ENCODE measurements at places on chromosomes 1 and 21.

DNA sequence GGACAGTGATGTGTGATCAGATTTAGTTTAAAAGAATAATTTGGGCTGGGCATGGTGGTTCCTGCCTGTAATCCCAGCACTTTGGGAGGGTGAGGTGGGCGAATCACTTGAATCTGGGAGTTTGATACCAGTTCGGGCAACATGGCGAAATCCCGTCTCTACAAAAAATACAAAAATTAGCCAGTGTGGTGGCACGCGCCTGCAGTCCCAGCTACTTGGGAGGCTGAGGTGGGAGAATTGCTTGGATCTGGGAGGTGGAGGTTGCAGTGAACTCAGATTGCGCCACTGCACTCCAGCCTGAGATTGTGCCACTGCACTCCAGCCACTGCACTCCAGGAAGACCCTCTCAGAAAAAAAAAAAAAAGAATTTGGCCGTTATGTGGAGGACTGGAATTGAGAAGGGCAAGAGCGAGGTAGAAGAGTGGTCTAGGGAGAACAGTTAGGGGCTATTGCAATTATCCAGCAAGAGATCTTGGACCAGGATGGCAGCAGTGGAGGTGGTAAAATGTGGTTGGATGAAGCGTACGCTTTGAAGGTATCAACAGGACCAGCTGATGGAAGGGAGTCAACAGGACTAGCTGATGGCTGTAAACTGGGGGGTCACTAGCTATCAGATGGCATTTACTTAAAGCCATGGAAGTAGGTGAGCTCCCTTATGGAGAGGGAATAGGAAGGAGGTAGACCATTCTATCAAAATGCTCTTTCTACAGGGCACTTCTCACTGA lies 9.6 kb downstream of the BTBD19 start:
- no peak for DNase-seq

DNA sequence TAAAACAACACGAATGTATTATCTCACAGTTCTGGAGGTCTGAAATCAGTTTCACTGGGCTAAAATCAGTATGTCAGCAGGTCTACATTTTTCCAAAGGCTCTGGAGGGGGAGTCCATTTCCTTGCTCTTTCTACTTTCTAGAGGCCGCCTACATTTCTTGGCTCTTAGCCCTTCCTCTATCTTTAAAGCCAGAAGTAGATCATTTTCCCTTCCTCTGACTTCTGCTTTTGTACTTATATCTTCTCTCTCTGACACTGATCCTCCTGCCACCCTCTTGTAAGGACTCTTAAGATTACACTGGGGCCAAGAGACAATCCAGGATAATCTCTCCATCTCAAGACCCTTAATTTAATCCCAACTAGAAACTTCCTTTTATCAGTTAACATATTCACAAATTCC lies 41.4 kb downstream of the MSH4 start:
- no peak for DNase-seq

GRCh38 chr1:212628813-212629415 lies 20.4 kb downstream of the ATF3 start:
- no peak for DNase-seq

- DNase-seq = no peak
Observed at GRCh38 chr1:156618853-156619581, at the start of gene HAPLN2. Gene HAPLN2 (plus strand): TSS chr1:156619415. CDS start chr1:156623491, 4,076 bp downstream.

GRCh38 chr1:101474039-101474665 lies 237.3 kb downstream of the S1PR1 start:
- DNase-seq = no peak

GRCh38 chr1:236247286-236247685 lies 34.5 kb downstream of the ERO1B start:
- no peak for DNase-seq

DNA sequence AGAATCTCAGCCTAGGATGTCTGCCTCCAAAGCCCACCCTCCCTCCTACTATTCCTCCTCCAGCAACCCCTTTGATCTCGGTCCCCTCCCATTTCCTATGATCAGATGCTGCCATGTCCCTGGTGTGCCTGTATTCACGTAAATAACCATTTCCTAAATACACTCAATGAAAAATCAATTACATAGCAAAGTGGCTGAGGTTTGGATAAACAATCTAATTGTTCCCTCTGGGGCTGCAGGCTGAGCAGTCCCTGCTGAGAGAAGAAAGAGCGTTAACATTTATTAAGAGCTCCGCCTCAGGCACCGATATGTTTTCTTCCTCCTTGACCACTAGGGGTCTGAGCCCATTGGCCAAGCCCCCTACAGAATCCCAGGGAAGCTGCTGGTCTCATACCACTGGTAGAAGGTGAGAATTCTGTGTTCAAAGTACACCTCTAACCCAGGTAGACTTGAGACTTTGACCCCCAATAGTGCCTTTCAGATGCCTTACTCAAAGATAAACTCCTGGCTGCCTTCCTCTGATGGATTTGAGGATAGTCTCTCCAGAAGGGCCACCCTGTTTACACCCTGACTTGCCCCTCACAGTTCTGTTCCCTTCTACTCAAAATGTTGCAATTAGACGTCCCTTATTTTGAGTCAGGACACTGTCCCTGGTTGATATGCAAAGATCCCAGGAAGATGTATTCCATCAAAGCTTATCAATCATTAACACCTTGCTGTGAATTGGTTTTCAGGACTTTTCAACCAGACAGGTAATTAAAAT lies 33.9 kb upstream of the CAMK1G start:
- no peak for DNase-seq

DNA sequence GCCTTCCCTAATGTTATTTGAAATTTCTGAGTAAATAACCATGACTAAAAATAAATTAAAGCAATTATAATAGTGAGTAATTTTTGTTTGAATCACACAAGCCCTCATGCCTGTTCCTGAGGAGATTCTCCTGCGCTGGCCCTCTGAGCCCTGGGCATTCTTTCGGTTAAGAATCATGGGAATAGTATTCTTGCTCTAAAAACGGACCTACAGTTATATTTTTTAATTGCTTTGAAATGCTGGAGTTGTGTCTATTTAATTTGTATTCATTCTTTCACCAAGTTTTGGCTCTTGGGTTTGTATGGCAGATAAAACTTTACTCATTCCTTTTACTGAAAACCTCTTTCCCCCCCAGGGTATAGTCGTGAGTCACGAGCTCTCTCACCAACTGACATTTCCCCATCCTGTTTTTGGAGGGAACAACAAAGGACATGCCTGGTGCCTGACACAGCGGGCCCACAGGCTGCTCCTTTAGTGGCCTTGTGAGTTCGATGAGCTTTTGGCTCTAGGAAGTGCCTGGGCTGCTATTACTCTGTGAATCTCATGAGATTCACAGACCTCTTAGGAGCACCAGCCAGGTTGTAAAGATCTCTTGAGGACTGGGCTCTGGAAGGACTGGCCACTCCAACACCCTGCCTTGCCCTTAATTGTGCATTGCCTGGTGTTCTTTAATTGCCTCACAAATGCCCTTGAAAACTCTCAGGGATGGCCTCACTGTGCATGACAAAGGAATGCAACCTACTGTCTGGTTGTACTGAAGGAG lies 58.6 kb downstream of the DDR2 start:
- DNase-seq = no peak

- no peak for DNase-seq
Observed at GRCh38 chr1:76093522-76094312, 19.2 kb downstream of the ST6GALNAC3 start.

GRCh38 chr1:63713627-63714481 lies 60.0 kb upstream of the ROR1 start:
- no peak for DNase-seq

DNA sequence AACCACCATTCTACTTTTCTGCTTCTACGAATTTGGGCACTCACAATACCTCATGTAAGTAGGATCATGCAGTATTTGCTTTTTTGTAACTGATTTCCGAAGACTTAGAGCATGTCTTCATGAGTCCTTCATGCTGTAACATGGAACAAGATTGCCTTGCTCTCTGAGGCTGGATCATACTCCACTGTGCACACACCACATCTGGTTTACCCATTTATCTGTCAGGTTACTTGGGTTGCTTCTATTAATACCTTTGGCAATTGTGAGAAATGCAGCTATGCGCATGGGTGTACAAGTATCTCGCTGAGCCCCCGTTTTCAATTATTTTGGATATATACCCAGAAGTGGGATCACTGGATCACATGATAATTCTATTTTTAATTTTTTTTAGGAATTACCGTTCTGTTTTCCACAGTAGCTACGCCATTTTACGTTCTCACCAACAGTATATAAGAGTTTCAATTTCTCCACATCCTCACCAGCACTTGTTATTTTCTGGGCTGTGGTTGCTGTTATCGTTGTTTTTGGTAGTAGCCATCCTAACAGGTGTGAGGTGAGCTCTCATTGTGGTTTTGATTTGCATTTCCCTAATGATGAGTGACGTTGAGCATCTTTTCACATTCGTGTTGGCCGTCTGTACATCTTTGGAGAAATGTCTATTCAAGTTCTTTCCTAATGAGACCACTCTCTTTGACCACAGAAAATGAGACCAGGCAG lies 10.7 kb upstream of the SLC2A5 start:
- DNase-seq = no peak

DNA sequence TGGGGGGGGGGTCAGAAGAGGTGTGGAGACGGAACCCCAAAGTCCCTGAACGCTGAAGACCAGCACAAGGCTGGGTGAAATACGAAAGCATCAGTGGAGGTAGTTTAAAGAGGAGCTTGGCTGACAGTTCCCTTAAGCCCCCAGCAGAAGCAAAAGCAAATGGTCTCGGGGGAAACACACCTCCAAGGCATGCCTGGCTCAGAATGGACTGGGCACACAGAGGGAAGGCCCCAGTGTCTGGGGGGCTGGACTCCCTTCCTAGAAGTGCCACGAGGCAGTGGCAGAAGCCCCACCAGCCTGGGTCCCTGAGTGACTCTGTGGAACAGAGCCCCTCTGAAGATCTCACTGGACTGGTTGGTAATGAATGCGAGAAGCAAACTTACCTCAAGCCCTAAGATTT lies 43.9 kb downstream of the UBE2G2 start:
- no peak for DNase-seq

- DNase-seq = no peak
Observed at GRCh38 chr1:36448530-36449056, 1.7 kb downstream of the OSCP1 start.

DNA sequence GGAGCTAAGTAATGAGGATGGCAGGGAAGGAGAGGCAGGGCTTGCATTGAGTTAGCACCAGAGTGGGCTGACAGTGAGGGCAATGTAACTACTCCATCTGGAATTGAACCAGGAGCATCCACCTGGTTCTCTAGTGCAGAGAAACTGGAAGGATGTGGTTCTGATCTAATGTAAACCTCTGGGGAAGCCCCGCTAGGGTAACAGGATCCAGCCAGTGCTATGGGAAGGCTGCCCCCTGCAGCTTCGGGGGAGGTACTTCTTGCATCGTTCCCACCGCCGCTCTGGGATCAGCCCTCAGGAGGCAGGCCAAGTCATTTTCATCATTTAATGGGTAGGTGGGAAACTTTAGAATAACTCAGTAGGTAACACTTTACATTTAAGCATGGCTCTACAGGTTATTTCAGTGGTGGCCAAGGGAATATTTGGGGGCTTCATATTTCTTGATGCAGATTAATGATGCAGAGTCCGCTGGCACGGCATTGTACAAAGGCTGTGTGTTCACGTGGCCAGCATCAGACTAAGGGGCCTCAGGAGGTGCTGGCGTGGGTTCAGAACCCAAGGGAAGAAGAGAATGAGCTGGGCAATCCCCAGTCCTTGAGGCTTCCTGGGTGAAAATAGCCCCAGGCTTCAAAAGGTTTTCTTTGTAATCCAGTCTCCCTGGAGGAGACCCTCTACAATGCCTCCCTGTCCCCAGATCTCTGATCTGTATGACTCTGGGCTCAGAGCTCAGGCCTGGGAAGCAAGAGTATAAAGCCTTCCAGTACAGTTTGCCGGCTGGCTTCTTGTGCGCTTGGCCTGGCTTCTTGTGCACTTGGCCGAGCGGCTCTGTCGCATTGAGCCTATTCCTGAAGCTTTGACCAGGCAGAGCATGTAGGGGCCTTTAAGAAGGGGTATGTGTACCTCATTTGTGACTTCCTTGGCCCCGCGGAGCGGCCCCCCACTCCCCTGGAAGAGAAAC lies 26.4 kb upstream of the KAZN start:
- DNase-seq = no peak

GRCh38 chr1:165738794-165739193 lies 29.9 kb downstream of the TMCO1 start:
- no peak for DNase-seq

DNA sequence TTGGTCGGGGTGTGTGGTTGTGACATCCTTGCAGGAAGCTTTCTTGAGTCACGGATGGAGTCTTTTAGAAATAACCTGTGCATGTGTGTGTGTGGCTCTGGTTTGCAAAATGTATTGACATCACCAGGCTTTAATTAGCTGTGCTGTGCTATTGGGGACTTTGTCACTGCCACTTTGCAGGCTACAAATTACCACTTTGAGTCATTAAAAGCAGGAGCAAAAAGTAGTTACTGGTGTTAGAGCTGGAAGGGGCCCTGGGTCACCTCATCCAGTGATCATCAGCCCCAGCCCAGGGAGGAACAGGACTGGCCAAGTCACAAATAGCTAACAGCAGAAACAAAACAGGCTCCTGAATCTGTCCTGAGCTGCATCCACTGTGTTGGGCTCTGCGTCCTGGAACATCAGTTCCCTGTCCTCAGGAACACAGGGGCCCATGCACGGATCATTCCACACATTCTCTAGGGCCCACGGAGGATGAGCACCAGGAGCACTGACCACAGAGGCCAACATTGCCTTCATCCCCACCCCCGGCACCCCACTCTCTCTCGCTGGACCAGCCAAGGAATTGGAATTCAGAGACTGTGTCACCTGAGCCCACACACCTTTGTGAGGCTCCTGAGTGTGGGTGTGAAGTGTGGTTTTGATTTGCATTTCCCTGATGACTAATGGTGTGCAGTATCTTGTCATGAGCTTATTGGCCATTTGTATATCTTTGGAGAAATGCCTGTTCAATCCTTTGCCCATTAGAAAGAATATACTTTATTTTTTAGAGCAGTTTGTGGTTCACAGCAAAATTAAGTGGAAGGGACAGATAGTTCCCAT lies 280.1 kb upstream of the C1orf174 start:
- DNase-seq = no peak
